Anterior cingulate cortex (tissue), 58 donors: ENCODE measurements at places on chromosomes 5 and 9.
A peak's percentile ranks its signal among the peaks of the same experiment; 100 is the strongest.

- no peak for DNase-seq
These were observed 146.8 kb downstream of the SIL1 start for GRCh38 chr5:139051392-139051791.

- no peak for DNase-seq
These were observed 18.5 kb downstream of the DDX31 start for GRCh38 chr9:132651259-132651658.

GRCh38 chr9:80410106-80410505 lies 838.3 kb downstream of the TLE4 start:
- peak; percentile 1 for DNase-seq

GRCh38 chr9:38443181-38443580 lies 18.9 kb upstream of the IGFBPL1 start:
- no peak for DNase-seq

GRCh38 chr9:126564128-126564527 lies 49.6 kb upstream of the LMX1B start:
- DNase-seq, result no peak

- no peak for DNase-seq
These were observed 89.6 kb downstream of the EFNA5 start for GRCh38 chr5:107580889-107581820.

- DNase-seq, result no peak
These were observed 478.1 kb upstream of the NMUR2 start for GRCh38 chr5:152883066-152883775.

GRCh38 chr5:115894342-115894741 lies 52.6 kb downstream of the AP3S1 start:
- DNase-seq, result no peak
